GM18507 (cell line): ENCODE measurements at places on chromosomes 11 and 22.

DNA sequence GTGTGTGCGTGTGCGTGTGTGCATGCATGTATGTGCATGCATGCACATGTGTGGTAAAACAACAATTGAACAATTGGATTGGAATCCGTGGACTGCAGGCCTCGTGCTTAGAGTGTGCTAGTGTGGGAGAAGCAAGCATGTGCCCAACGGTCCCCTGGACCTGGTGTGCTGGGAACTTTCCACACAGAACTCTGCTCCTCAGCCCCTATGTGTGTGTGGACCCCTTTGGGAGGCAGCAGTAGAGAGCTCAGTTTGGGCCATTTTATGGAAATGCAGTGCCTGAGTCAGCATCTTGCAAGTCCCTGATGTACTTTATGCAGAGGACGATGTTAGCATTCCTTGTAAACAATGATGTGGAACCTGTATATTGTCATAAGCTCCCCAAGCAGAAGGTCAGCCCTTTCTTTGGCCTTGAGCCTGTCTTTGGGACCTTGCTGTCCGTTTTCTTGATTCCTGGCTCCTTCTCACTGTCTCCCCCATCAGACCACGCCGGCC lies 167.3 kb downstream of the TBC1D22A start:
- no peak for DNase-seq

- no peak for DNase-seq
These were observed 15.4 kb downstream of the PPM1F start for GRCh38 chr22:21937041-21937820.

DNA sequence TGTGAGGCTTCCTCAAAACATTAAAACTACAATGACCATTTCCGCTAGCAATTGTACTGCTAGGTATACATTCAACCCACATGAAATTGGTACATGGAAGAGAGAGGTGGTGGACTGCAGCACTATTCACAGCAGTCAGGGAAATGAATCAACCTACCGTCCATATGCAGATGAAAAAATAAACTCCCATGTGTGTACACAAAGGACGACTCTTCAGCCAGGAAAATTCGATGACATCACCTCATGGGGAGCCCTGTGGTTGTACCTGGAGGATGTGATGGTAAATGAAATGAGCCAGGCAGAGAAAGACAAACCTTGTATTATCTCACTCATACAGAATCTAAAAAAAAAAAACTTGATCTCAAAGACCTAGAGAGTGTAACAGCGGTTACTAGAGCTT lies 23.3 kb downstream of the RFPL3 start:
- no peak for DNase-seq

- DNase-seq, result no peak
These were observed 515.1 kb downstream of the CNTN5 start for GRCh38 chr11:99535819-99536218.

DNA sequence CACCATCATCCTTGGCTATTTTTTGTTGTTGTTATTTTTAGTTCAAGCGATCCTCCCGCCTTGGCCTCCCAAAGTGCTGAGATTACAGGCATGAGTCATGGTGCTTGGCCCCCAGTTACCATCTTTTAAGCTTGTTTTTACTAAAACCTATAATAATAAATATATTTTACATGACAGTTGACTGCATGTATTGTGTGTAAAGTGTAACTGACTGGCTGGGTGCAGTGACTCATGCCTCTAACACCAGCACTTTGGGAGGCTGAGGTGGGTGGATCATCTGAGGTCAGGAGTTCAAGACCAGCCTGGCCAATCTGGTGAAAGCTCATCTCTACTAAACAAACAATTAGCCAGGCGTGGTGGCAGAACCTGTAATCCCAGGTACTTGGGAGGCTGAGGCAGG lies 386.2 kb downstream of the TENM4 start:
- DNase-seq, result no peak

DNA sequence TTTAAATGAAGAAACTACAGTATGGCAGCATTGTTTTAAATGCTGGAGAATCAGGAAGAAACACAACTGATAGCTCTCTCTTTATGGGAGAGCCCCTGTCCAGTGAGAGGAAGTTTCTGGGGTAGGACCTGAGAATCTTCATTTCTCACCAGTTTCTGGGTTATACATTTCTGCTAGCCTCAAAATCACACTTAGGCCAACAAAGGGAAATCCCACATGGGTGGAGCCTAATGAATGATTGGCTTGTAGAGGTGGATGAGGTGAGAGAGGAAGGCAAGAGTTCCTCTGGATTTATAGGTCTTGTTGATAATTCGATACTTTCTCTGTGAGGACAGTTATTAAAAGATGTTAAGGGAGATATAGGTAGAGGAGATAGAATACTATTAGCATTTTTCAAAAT lies 1397.3 kb upstream of the TENM4 start:
- no peak for DNase-seq

DNA sequence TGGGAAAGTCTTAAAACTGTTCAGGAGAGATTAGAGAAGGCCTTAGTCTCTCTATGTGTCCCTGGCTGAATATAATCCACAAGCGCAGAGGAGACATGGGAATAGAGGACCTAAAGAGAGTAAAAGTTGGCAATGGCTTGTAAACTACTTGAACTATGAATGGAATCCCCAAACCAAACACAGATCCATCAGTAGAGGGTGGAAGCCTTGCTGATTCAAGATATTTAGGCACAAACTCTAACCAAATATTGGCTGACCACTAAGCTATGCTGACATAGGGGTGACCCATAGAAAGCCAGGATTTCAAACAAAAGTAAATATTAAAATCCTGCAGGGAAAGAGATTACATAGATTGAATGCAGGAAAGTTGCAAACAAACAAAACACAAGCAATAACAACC lies 439.2 kb downstream of the DLG2 start:
- no peak for DNase-seq

- no peak for DNase-seq
These were observed 28.0 kb downstream of the SLN start for GRCh38 chr11:107683807-107684206.

DNA sequence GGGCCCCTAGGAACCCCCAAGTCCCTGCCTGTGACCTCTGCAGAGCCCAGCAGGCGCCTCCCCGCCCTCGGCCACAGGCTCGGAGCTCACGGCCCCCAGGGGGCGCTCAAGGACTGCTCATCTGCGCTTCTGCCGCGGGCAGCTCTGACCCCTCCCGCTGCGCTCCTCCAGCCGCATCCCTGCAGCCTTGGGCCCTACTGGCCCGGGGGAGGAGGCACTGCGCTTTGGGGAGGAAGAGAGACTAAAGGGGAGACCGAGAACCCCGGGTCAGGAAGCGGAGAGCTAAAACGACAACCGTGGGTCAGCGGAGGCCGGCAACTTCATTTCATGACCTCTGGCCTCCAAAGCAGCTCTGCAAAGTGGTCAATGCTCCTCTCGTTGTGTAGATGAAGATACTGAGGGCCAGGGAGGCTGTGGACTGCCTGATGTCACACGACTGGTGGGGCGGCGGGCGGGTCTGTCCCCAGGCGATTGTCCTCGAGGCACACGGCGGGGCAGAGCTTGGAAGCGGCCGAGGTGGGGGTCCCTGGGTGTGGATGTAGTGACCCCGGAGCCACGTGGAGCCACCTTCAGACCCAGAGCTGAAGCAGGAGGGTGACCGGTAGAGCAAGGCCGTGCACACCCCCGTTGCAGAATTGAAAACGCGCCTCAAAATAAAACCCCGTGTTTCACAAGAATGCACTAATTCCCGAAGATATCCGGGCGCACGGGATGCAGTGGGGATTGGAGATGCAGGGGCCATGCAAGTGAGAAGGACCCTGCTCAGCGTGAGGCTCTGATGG lies 2.7 kb upstream of the KRTAP5-6 start:
- DNase-seq, result peak; percentile 69

DNA sequence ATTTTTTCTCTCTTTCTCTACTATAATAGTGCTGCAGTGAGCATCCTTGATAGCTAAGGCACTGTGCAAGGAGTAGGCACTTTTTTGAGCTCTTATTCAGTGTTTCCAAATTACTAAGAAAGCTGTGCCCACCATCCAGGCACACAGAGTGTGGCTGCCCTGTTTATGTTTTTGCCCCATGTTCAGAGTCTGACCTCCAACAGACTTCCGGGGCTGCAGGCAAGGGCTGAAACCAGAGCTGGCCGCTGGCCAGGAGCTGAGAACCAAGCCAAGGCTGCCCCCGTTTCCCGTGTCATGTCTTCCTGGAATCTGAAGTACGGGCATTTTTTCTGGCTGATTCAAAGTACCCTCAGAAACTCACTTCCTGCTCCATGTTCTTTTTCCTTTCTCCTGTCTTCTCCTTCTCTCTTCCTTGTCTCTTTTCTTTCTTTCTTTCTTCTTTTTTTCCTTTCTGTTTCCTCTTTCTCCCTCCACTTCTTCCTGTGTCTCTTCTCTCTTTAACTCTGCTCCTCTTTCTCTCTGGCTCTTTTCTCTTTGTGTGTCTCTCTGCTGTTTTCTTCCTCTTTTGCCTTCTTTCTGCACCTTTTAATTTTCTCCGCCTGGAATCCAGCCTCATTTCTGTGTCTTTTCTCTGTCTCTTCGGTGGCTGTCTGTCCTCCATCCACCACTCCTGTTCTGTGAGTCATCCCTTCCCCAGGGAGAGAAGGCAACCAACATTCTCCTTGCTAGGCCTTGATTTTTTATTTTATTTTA lies 17.0 kb upstream of the KCTD14 start:
- DNase-seq, result peak; percentile 55

DNA sequence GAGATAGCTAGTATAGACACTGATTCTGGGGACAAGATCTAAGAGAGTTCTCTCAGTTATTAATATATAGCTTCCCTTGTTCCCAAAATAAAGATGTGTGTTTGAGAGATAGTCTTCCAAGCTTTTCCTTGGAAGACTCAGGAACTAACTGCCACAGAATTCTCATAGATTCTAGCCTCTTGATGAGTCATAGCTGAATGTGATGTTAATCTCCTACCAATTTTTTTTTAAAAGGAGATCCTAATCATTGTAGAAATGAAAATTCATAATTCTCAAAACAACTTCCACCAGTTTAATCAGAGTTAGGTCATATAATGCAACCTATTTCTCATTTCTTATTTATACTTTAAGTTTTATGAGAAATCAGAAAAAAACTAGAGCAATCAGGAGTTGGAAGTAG lies 148.8 kb downstream of the JRKL start:
- DNase-seq, result no peak

- DNase-seq, result no peak
These were observed 2.7 kb upstream of the PDE2A start for GRCh38 chr11:72676861-72677341.

GRCh38 chr11:114321621-114322257 lies 25.5 kb downstream of the NNMT start:
- DNase-seq, result no peak
